ENCODE measurements at places on chromosomes 11 and 22. TPM values are rescaled to one million over a fixed set of nuclear protein-coding genes. Genes with fewer than 3 reads are reported as not detected.
A peak's percentile ranks its signal among the peaks of the same experiment; 100 is the strongest.

- peak; percentile 39 for DNase-seq
Observed at GRCh38 chr11:134599299-134599771, 187.3 kb upstream of the B3GAT1 start.

GRCh38 chr11:46049325-46049897 lies 71.8 kb downstream of the PHF21A start:
- no peak for DNase-seq

GRCh38 chr11:118530180-118530682 lies 761 bp upstream of the TMEM25 start:
- no peak for DNase-seq

GRCh38 chr22:37802310-37803194 lies 5.2 kb upstream of the GCAT start:
- DNase-seq = peak; percentile 77

GRCh38 chr11:110818032-110818687 lies 105.9 kb upstream of the ARHGAP20 start:
- no peak for DNase-seq

GRCh38 chr11:69588270-69588669 lies 52.7 kb upstream of the CCND1 start:
- no peak for DNase-seq

DNA sequence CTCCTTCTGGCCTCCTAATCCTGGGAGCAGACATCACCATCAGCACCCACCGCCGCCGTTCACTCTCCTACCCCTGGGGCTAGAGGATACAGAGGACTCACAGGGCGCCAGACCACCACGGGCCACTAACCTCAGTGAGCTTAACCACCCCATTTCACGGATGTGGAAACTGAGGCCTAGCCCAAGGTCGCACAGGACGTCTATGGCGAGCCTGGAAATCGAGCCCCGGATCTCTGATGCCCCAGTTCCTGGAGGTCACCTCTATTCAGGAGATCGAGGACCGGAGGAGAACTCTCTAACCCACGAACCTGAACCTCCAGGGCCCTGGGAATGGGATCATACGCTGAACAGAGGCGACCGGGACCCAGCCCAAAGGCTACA lies 349 bp downstream of the TIMM10 start:
- DNase-seq = no peak

DNA sequence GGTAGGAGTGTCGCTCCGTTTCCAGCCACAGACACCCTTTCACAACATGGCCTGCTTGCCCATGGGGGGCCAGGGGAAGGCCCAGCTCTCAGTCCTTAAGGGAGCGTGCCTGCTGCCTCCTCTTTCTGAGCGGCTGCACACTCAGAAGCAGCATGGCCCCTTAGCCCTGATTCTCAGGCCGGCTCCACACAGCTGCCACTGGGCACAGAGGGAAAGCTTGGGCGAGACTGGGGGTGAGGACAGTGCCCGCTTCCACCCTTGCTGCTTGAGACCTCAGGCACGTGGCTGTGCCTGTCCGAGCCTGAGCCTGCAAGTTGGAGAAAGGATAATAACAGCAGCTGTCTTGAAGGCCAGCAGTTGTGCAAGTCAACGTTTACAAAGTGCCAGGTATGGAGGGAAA lies 416.3 kb downstream of the SHANK2 start:
- DNase-seq = no peak

- no peak for DNase-seq
Observed at GRCh38 chr11:113251281-113251680, 63.1 kb upstream of the TTC12 start.

GRCh38 chr11:30758012-30758411 lies 171.9 kb upstream of the MPPED2 start:
- DNase-seq = no peak

- DNase-seq = no peak
Observed at GRCh38 chr22:20225693-20225966, 42.5 kb downstream of the RTN4R start.

DNA sequence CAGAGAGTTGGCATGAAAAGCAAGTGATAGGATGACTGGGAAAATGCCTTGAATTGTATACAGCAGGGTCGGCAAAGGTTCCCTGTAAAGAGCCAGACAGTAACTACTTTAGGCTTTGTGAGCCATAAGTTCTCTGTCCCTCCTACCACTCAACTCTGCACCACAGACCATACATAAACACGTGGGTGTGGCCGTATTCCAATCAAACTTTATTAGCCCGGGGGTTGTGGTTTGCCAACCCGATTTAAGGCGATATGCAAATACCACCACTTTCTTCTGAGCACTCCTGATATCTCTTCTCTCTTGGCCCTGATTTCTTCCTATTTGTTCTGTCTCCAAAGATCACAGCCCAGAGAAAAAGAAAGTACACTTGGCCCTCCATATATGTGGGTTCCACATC lies 87.5 kb downstream of the MN1 start:
- DNase-seq = no peak

Gene NXPE1
- not detected for total RNA-seq

Gene HORMAD2
- total RNA-seq = not detected

Gene EFCAB6
- 4.4 TPM for total RNA-seq

Gene TXNRD2
- total RNA-seq = 33.9 TPM

Gene FAT3
- total RNA-seq = 2.2 TPM

Gene SLC25A45
- total RNA-seq = 12.0 TPM

Gene FKBP2
- total RNA-seq = 56.2 TPM
